ENCODE measurements at places on chromosomes 7 and 10.
A peak's percentile ranks its signal among the peaks of the same experiment; 100 is the strongest.

DNA sequence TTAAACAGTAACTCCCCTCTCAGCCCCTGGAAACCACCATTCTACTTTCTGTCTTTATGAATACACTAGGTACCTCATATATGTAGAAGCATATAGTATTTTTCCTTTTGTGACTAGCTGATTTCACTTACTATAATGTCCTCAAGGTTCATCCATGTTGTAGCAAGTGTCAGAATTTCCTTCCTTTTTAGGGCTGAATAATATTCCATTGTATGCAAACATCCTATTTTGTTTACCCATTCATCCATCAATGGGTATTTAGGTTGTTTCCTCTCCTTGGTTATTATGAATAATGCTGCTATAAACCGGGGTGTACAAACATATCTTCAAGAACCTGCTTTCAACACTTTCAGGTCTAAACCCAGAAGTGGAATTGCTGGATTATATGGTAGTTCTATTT is 125.3 kb downstream of the SGMS1 start:
- DNase-seq: no peak

DNA sequence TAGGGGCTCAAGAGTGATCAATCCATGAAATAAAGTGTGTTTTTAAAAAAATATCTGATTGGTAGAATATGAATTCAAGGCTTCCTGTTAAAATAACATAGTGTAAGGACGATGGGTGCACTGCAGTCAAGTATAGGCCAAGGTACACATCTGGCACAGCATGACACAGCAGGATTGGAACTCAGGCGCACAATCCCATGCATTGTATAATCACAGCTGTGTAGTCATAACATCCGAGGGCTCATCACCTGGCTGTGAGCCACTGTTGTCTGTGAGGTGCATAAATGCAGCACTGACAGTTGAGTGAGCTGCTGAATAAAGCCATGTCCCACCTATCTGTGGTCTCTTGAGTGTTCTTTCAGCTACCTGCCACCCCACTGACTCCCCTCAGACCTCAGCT is 142.3 kb upstream of the HPS1 start:
- no peak for DNase-seq

GRCh38 chr7:118626739-118627138 is 402.2 kb downstream of the ANKRD7 start:
- DNase-seq: no peak

DNA sequence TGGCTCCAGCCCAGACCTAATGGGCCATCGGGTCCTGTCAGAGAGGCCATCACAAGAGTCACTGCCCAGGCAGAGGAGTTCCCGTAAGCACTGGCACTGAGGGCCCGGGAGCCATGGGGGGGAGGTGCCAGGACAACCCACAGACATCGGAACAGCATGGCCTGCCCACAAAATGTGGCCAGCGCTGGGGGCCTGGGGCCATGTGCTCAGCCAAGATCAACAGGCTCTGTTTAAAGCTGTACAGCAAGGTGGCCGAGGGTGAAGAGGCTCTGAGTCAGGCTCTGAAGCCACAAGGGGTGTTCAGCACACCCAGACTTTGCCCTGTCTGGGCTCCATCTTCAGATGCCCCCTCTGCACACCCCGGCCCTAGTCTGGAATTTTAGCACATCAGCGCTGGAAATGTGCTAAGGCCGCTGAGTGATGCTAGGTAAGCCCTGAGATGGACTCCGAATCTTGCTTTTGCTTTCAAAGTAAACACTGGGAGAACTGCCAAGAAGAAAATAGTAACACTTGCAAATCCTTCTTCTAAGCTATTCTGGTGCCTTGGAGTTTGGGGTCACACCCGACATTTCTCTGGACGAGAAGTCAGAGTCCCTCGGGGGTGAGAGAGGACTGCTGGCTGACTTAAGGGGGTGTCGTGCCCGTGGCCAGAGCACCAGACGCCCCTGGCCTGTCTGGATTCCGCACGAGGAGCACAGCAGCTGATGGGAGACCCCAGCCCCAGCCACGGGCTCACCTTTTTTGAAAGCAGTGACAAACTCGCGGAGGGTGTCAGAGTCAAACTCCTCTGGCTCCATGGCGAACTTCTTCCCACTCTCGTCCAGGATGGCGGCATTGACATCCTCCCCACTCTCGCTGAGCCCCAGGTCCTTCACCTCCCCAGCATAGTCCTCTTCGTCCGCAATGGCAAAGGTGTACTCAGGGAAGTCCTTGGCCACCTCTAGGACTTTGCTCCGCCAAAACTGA is 23.6 kb downstream of the PDIA4 start:
- no peak for DNase-seq

GRCh38 chr7:99011706-99012404 is 132.1 kb downstream of the SMURF1 start:
- DNase-seq: no peak

- DNase-seq: no peak
These were observed 269.5 kb downstream of the TRIL start for GRCh38 chr7:28688651-28689050.

GRCh38 chr7:142482891-142483658 is 225.2 kb upstream of the PRSS58 start:
- DNase-seq: no peak

DNA sequence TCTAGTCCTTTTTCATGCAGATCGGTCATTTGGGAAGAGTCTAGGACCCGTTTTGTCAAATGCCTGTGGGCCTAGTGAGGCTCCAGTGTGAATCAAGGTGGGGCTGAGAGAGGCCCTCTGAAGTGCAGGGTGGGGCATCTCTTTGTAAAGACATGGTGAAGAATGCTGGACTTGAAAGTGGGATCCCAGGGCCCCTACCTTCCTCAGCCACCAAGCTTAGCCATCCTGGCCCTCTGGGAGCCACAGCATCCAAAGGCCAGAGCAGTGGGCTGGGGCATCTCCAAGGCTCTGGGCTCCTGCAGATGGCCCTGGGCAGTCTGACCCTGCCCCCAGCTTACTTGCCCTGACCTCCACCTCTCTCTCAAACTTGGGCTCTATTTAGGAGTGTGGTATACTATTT is 78.5 kb downstream of the ADCY1 start:
- no peak for DNase-seq

GRCh38 chr10:131145756-131146155 is 165.8 kb downstream of the TCERG1L start:
- DNase-seq: no peak

- DNase-seq: no peak
These were observed 157.5 kb upstream of the KLF14 start for GRCh38 chr7:130891254-130892094.

DNA sequence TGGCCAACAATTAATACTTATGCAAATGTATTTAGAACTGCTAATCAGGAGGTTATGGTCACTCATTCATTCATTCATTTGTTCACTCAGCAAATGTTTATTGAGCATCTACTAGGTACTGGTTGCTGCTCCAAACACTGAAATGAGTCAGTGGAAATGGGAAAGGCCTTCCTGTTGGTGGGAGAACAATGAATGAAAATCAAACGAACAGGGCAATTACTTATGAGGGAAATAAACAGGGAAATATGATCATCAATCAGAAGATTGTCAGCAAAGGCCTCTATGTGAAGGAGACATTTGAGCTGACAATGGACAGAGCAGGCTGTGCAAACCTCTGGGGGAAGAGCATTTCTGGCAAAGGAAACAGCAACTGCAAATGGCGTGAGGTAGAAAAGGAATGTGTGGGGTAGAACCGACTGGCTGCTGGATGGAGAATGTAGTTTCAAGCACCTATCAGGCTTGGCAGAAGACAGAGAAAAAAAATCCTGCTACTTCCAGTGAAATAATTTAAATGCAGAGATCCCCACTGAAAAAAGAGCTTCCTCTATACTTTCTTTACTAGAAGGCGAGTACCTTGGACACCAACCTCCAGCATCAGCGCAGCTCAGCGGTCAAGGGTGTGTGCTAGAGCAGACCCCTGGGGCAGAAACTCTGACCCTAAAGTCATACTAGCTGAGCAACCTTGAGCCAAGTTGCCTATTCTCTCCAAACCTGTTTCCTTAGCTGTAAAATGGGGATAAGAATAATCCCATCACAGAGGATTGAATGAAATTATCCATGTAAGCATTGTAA is 108.8 kb upstream of the EEPD1 start:
- DNase-seq: no peak

DNA sequence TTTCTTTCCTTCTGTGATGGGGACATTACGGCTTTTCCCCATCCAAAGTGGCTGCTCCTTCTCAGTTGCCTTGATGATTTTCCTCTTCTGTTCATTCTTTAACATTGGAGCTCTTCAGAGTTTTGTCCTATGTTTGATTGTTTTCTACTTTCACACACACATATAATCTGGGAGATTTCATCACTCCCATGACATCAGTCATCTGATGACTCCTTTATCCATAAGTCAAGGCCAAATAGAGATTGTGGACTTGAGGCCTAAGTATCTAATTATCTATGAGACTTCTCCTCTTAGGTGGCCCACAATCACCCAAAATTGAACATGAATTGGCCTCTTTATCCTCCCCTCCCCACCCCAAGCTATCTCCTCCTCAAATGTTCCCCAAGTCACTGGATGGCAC is 5.3 kb upstream of the COL1A2 start:
- DNase-seq: no peak

GRCh38 chr7:38310591-38311101 is 37.2 kb upstream of the TARP start:
- DNase-seq: no peak

DNA sequence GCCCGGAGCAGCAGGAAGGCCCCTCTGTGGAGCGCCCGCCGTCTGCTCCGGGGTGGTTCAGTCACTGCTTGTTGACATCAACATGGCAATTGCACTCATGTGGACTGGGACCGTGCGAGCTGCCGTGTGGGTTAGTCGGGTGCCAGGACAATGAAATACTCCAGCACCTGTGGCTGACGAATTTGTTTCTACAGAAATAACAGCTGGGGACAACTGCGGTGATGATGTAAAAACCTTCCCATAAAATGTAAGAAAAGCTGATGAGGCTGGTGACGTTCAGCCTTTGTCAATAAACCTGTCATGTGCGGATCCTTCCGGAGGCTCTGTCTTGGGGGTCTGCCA is 5.6 kb downstream of the GPER1 start:
- DNase-seq: no peak

DNA sequence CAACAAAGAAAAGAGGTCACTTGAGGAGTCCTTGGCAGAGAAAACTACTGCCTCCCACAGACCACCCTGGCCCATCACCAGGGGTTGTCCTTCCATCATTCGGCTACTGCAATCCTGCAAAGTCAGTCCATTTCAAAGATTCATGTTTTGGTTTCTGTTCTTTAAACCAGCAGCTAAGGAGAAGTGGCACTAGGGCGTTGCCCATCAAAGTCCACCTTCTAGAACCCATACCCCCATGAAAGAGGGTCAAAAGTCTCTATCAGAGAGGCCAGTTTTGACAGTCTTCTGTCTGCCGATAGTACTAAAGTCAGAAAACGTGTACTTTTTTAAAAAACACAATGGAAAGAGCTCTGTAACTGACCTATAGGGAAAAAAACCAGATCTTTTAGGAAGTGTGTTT is 14.4 kb downstream of the CCDC6 start:
- no peak for DNase-seq

GRCh38 chr7:144508702-144509101 is 105.2 kb upstream of the NOBOX start:
- no peak for DNase-seq

GRCh38 chr10:132118366-132118765 is 52.6 kb downstream of the JAKMIP3 start:
- no peak for DNase-seq

GRCh38 chr10:64813391-64813790 is 1292.2 kb downstream of the REEP3 start:
- no peak for DNase-seq

DNA sequence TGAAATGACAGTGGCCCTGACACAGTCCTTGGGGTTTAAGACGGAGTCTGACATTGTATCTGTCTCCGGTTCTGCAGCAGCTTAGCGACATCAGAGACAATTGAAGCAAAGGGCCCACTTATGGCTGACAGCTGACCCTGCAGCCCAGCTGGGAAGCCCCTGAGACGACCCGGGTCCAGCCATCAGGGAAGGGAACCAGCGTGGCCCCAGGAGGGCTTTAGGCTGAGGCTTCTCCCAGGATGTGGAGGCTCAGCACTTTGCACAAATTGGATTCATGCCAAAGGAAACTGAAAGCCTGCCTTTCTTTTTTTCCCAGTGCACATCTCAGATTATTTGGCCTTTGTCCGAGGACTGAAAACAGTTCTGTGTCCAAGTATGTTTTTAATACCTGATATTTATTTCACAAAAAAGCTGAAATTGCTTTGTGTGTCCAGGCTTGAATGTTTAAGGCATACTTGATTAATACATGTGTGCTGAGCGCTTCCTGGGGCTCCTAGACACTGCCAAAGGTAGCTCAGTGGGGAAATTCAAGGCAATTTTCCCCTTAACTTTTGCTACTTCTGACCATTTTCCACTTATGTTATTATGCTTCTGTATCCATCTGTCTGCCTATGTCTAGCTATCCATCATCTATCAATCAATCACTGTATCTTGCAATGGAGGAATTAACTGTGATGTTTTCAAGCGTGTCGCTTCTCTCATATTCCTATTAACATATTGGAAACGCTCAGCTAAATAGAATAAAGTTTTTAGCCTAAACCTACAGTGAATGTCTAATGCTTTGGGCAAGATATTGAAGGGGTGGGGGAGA is 34.8 kb downstream of the KLF6 start:
- no peak for DNase-seq

DNA sequence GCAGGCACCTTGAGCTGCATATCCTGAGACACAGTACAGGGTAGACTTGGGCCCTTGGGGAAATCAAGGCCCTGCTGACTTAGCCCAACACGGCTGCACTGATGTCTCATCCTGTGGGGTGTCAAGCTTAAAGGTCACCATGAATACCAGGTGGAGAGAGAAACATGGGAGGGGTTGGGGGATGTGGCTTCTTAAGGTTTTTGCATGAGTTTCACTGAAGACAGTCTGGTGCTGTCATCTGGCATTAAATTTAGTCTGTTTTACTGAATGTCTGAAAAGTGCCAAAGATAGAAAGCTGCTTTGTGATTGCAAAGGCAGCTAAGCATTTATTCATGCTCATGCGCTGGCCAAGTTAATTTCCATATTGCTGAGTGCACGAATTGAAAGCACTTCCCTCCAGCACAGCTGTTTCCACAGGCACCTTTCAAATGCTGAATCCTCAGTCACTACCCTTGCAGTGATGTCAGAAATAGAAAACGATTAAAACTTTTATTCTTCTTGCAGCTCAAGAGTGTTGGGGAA is 102.1 kb downstream of the OSBPL3 start:
- DNase-seq: no peak

DNA sequence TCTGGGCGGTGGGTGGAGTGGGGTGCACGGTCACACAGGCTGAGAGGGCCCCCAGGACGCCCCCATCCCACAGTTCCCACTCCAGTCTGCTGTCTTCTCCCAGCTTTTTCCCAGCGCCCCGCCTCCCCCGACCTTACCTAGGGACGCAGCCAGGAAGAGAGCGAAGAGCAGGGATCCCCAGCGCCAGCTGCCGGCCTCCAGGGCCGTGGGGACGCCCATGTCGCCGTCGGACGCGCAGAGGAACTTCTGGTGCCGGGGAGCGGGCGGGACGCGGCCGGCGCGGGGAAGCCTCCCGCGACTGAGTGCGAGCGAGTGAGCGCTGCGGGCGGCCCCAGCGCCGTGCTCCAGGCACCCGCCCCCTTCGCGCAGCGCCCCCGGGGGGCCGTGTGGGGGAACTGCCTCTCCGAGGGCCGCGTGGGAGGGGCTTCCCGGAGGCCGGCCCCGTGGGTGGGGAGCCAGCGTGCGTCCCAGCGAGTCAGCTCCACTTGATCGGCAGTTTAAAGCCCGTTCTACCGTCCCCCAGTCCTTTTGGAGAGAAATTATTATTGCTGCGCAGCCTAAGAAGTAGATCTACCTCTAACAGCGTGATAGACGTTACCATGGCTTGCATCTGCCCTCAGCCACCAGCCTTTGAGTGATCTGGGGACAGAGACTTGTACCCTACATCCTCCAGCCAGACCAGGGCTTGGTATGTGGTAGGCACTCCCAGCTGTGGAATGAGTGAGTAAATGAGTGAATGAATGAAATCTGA is at the start of gene VSIR:
TSS of gene VSIR (minus strand) at position 300 of the 751 bp plus-strand sequence. CDS start at position 219, 81 bp downstream.
- peak; percentile 75 for DNase-seq

Data from NCI-H1436 (cell line).